ENCODE measurements at places on chromosomes 6 and 20.

DNA sequence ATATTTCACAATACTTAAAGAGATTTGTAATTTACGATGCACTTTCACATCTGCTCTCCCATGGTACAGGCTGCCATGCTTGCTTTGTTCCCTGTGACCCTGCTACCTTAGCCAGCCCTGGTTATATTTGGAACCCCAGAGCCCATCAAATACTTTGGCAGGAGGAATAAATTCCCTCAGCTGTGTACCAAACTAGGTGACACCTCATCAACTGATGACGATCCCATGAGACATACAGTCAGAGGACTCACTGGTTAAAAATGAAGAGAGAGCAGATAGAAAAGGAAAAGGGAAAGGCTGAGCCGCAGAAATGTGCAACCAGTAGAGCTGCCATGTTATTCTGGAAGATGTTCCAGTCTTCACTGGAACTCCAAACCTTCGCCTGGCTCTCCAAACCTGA, 120.0 kb downstream of the SIM1 start:
- DNase-seq = no peak

DNA sequence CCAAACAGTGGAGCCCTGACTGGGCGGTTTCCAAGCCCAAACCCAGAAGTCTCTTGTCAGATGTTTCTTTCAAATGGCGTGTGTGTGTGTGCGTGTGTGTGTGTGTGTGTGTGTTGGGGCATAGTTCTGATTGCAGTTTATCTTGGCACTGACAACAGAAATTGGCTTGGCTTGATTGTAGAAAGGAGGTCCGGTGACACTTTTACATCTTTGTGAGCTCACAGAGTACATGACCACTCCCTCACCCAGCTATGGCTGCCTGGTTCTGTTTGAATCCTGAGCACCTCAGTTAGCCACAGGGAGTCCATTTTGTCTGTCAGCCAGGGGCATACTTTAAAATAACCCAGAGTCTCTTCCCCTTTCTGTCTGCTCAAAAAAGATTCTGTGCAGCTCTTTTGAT, 276.3 kb downstream of the CD83 start:
- no peak for DNase-seq

DNA sequence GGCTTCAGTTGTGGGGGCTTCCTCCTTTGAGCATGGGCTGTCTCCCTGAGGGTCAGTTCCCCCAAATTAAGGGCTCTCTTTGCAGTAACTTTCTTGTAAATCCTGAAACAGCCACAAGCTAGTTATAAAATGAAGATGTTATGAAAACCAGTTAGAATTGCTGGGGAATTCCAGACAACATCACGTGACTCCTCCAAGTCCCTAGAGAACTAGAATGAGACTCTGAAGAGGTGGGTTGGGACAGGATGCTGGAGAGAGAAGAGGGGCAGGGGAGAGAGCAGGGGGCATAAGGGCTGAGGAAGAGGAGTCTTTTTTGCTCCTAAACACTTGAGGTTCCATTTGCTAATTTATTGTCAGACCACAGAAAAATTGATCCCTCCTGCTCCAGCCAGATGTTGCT, 380.3 kb downstream of the DHX35 start:
- no peak for DNase-seq

DNA sequence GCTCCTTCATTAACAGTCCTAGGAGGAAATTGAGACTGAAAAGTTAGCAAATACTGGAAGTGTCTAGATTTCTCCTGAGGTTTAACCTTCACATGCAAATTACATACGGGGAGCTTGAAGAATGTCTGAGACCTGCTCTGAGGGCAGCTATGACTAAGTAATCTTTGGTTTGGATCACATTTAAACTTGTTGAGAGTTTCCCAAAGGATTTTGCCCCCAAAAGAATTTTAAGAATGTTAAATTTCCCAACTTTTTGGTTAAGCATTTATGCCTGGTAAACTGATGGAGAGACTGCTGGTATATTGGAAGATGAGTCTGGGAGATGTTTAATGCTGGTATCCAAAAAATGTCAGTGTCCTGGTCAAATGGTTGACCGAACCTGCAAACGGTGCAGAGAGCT, 97.0 kb downstream of the RREB1 start:
- no peak for DNase-seq

- no peak for DNase-seq
Observed at GRCh38 chr6:100455230-100456124, 9.2 kb downstream of the SIM1 start.
